ENCODE measurements at places on chromosomes 12 and 14.

DNA sequence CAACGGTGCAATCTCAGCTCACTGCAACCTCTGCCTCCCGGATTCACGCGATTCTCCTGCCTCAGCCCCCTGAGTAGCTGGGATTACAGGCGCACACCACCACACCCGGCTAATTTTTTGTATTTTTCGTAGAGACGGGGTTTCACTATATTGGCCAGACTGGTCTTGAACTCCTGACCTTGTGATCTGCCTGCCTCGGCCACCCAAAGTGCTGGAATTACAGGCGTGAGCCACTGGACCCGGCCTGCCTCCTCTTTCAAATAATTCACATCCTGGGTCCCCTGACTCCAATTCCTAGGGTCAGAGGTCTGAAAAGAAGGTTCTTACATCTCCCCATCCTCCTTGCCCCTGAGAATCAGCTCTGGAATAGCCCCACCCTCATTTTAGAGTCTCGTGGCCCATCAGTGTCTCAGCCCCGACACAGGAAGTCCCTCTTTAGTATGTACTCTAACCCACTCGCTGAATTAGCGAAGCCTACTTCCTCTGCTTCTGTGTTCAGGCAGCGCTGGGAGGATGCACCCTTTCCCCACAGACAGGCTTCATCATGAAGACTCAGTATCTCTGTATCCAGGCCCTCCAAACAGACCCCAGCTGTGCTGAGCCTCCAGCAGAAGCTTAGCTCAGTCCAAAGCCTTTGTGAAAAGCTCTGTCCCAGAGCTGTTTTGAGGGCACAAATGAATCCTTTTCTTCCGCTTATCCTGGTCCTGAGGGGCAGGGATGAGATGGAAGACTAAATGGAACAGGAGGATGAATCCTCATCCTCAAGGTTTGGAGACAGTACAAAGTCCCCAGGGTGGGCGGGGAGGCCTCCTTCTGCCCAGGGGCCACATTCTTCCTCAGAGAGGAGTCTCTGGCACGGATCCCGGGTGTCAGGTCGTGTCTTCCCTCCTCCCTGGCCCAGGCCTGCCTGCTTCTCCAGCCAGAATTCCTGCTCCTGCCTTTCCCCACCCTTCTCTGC lies 3.5 kb downstream of the LPAR5 start:
- DNase-seq, result peak; percentile 64

DNA sequence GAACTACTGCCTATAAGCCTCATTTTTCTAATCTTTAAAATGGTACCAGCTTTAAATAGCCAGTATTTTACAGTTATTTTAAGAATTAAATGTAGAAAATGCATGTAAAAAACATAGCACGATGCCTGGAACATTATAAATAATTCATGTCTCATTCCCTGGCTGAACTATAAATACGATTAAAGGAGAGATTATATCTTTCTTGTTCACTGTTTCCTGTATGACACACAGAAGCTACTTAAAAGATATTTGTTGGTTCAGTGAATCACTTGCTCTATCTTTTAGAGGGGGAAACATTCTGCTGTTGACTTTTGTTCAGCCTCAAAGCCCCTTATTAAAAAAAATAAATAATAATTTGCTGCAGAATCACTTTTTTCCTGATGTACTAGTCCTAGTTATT lies 406.9 kb downstream of the LRFN5 start:
- no peak for DNase-seq

DNA sequence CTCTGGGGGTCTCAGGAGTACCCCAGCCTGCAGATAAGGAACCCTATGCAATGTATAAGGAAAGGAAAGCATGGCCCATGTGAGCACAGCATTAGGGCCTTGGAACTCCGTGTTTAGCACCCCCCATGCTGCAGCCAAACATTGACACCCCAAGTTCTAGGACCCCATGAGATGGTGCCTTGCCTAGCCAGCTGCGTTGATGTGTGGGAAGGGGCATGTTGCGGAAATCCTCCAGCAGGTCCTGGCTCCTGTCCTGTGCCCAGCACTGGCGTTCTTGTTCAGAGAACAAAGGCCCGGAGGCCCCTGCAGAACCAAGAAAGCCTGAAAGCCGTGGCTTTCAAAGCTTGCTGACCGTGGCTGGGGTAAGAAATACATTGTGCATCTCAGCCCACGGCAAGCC lies 99.4 kb upstream of the DIO3 start:
- DNase-seq, result no peak

DNA sequence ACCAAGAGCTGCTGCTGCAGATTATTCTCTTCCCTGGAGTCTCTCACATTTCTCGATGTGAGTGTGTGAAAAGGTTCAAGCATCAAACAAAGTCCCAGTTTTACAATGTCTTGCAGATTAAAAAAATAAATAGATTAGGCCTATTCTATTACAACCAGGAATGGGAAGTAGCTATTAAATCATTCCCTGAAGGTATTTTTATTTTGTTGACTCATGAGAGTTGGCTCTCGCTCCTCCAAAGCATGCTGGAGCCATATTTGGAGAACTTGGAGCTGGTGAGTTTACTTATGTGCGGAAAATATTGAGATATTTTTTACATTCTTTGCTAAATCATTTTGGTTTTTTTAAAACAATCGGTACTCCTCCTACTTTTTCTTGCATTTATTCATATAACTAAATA lies 572.3 kb downstream of the ETNK1 start:
- DNase-seq, result no peak

- no peak for DNase-seq
These were observed 107.8 kb downstream of the CRACR2A start for GRCh38 chr12:3645091-3645490.

Data from stimulated activated naive B cell treated with anti-CD40 and anti-IgM and Interleukin-4, amounts not matched to agents 10 μg/mL and 1 μg/mL and 100 μg/mL, for 72 hours (primary cell).